Neural crest cell (in vitro differentiated cells): ENCODE measurements at places on chromosomes 1 and 21. TPM values are rescaled to one million over a fixed set of nuclear protein-coding genes. Genes with fewer than 3 reads are reported as not detected.
A peak's percentile ranks its signal among the peaks of the same experiment; 100 is the strongest.

DNA sequence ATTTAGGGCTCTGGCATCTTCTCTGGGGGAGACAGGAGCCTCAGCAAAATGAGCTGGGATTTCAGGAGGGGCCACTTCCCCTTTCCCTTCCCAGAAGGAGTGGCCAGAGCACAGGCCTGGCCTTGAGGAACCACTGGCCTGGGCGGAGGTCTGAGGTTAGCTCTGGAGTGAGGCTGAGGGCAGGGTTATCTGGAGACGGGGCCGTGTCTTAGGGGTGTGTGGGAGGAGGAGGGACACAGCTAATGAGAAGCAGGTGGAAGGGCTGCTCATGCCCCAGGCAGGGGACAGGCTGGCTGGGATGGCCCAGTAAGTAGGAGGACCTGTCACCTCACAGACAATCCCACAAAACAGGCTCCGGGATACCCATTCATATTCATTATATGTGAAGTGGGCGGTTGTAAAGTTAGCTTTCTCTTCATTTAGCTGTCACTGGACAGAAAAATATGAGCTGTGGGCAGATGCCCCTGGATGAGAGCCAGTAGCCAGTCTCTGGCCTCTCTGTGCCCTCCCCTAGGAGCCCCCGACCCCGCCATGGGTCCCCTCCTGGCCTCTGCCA lies 12.4 kb downstream of the ALX3 start:
- H3K36me3 ChIP-seq, result peaks cover 20% of the 10 kb centered on the region
- no peak for DNase-seq
- H3K27ac ChIP-seq, result no peak overlapping the region
- H3K4me3 ChIP-seq, result no peak overlapping the region
- H3K27me3 ChIP-seq, result no peaks in the 10 kb centered on the region

Gene ALG14
- 4.5 and 5.5 TPM in 2 replicates for total RNA-seq

- no peaks in the 10 kb centered on the region for H3K27me3 ChIP-seq
- no peak overlapping the region for H3K4me3 ChIP-seq
- peak; percentile 74 for DNase-seq
- H3K4me1 ChIP-seq, result peaks cover 5% of the 10 kb centered on the region
- peak overlapping the region; percentile 35 for H3K27ac ChIP-seq
Measured at GRCh38 chr1:31183927-31184554, 55.6 kb downstream of the NKAIN1 start.

Gene DISP3
- total RNA-seq, result 6.8 and 9.1 TPM in 2 replicates

- no peak for DNase-seq
- H3K27ac ChIP-seq, result no peak overlapping the region
- no peaks in the 10 kb centered on the region for H3K36me3 ChIP-seq
Measured at GRCh38 chr1:21251773-21252471, 38.3 kb downstream of the ECE1 start.

Gene PLA2G2C
- total RNA-seq, result not detected in 2 replicates

- H3K4me1 ChIP-seq, result peaks cover 4% of the 10 kb centered on the region
- DNase-seq, result no peak
- H3K27ac ChIP-seq, result no peak overlapping the region
Measured at GRCh38 chr1:226047495-226047894, 15.0 kb upstream of the H3-3A start.

GRCh38 chr1:200971955-200972711 lies 51.4 kb downstream of the KIF21B start:
- peak; percentile 83 for DNase-seq
- no peaks in the 10 kb centered on the region for H3K27me3 ChIP-seq
- H3K4me3 ChIP-seq, result no peak overlapping the region
- H3K36me3 ChIP-seq, result peaks cover 2% of the 10 kb centered on the region
- H3K4me1 ChIP-seq, result peaks cover 9% of the 10 kb centered on the region
- H3K27ac ChIP-seq, result no peak overlapping the region

GRCh38 chr1:64540265-64540791 lies 70.4 kb downstream of the CACHD1 start:
- H3K4me3 ChIP-seq, result peak overlapping the region; percentile 31
- no peak for DNase-seq
- H3K27ac ChIP-seq, result peak overlapping the region; percentile 76
- peaks cover 70% of the 10 kb centered on the region for H3K4me1 ChIP-seq
- no peaks in the 10 kb centered on the region for H3K36me3 ChIP-seq

GRCh38 chr1:65147424-65148177 lies 402 bp upstream of the AK4 start:
- no peaks in the 10 kb centered on the region for H3K36me3 ChIP-seq
- H3K4me3 ChIP-seq, result peak overlapping the region; percentile 85
- H3K4me1 ChIP-seq, result peaks cover 23% of the 10 kb centered on the region
- no peak overlapping the region for H3K27ac ChIP-seq
- H3K27me3 ChIP-seq, result peaks cover 72% of the 10 kb centered on the region

- no peaks in the 10 kb centered on the region for H3K27me3 ChIP-seq
- no peak overlapping the region for H3K27ac ChIP-seq
- H3K4me3 ChIP-seq, result no peak overlapping the region
- H3K36me3 ChIP-seq, result no peaks in the 10 kb centered on the region
- DNase-seq, result no peak
- no peaks in the 10 kb centered on the region for H3K4me1 ChIP-seq
Measured at GRCh38 chr1:66648901-66649595, 103.2 kb upstream of the DYNLT5 start.

- H3K27me3 ChIP-seq, result no peaks in the 10 kb centered on the region
- DNase-seq, result no peak
- no peaks in the 10 kb centered on the region for H3K4me1 ChIP-seq
- H3K27ac ChIP-seq, result no peak overlapping the region
Measured at GRCh38 chr1:218571491-218571890, 226.4 kb downstream of the TGFB2 start.

Gene ARHGAP30
- total RNA-seq, result not detected in 2 replicates

DNA sequence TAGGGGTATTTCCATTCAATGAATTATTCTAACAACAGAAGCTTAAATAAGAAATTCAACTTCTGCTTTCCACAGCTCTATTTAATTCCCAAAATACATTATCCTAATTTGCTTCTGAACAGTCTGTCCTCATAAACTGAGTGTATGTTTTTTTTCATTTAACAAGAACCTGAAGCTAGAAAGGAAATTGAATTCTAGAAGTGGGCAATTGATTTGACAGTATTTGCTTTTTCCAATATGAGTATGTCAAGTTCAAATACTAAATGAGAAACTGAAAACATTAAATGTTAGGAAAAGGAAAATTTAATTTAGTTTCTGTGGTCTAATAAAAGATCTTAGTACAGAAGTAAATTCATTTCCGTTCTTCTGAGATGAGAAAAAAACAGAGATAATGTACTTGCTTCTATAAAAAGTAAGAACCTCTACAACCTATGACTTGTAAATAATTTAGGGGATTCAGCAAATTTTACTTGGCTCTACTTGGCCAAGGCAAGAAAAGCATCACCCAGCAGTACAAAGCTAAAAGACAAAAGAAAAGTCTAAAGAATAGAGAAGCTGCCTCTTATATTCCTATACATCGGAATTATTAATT lies 31.1 kb downstream of the RAB3GAP2 start:
- peaks cover 24% of the 10 kb centered on the region for H3K36me3 ChIP-seq
- no peak overlapping the region for H3K4me3 ChIP-seq
- peaks cover 9% of the 10 kb centered on the region for H3K4me1 ChIP-seq
- no peak for DNase-seq
- no peaks in the 10 kb centered on the region for H3K27me3 ChIP-seq
- H3K27ac ChIP-seq, result no peak overlapping the region

DNA sequence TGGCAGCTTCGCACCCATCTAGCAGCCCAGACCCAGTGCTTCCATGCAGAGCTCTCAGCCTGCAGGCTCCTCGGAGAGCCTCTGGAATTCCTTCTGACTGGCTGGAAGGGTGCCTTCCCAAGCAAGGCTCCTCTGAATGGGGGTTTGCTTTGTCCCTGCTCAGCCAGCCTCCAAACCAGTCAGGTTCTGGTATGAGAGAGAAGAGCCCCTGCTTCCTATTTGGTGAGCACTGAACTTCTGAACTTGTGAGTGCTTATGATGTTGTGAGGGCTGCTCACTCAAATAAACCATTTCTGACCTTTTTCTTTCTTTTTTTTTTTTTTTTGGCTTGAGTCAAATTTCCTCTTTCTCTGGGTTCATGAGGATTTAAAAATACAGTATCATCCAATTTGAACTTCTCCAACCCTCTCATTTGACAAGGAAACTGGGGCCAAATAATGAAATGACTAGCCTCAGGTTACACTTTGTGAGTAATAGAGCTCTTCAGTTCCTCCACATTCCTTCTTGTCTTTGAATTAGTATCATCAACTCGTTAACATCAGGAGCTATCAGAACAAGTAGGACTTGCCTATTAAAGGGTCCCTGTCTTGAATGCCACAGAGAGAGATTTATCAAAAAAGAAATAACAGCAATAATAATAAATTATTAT lies 39.6 kb downstream of the GFI1 start:
- no peak overlapping the region for H3K4me3 ChIP-seq
- H3K36me3 ChIP-seq, result no peaks in the 10 kb centered on the region
- no peak overlapping the region for H3K27ac ChIP-seq
- no peak for DNase-seq
- H3K27me3 ChIP-seq, result no peaks in the 10 kb centered on the region

GRCh38 chr1:95551201-95551600 lies 317.2 kb downstream of the RWDD3 start:
- H3K36me3 ChIP-seq, result no peaks in the 10 kb centered on the region
- no peaks in the 10 kb centered on the region for H3K4me1 ChIP-seq
- DNase-seq, result no peak
- no peak overlapping the region for H3K4me3 ChIP-seq

Gene CD1E
- not detected in 2 replicates for total RNA-seq

- H3K36me3 ChIP-seq, result peaks cover 37% of the 10 kb centered on the region
- no peaks in the 10 kb centered on the region for H3K27me3 ChIP-seq
- H3K27ac ChIP-seq, result no peak overlapping the region
- no peak for DNase-seq
Measured at GRCh38 chr1:116529199-116529631, 41.6 kb downstream of the CD58 start.

DNA sequence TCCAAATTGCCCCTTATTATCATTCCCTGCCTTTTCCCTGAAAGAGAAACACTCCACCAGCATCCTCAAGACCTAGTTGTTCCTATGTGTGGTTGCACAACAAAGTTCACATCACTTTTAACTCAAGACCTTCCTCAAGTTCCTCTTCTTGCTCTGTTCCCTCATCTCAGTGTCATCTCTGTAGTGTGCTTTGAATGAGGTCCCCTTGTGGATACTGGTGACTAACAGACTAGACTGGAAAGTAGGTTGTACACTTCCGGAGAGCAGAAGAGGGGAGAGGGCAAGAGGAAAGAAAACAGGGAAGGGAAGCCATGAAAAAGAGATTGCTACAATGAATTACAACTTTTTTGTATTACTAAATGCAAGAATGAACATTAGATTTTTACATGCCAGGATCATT lies 853.8 kb downstream of the USP25 start:
- peaks cover 14% of the 10 kb centered on the region for H3K4me1 ChIP-seq
- no peak overlapping the region for H3K27ac ChIP-seq
- H3K4me3 ChIP-seq, result no peak overlapping the region
- no peaks in the 10 kb centered on the region for H3K27me3 ChIP-seq
- no peak for DNase-seq

DNA sequence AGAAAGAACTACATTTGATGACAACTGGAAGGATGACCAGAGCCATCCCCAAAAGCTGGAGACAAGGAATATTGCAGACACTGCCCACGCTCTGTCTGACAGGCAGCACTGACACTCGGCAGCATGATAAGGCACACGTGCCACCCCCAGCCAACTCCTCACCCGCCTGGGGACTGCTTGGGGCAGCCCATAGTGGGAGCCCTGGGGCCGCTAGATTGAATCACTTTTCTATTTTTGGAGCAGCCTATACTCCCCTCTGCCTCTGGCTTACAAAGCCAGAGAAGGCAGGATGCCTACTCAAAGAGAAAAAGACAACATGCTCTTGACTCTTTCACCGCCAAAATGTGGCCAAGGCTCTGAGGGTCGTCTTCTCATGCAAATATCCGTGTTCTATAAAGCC lies 1.3 kb downstream of the SMG5 start:
- no peak for DNase-seq
- H3K4me1 ChIP-seq, result peaks cover 32% of the 10 kb centered on the region
- H3K36me3 ChIP-seq, result peaks cover 2% of the 10 kb centered on the region
- H3K27me3 ChIP-seq, result no peaks in the 10 kb centered on the region
- no peak overlapping the region for H3K27ac ChIP-seq

DNA sequence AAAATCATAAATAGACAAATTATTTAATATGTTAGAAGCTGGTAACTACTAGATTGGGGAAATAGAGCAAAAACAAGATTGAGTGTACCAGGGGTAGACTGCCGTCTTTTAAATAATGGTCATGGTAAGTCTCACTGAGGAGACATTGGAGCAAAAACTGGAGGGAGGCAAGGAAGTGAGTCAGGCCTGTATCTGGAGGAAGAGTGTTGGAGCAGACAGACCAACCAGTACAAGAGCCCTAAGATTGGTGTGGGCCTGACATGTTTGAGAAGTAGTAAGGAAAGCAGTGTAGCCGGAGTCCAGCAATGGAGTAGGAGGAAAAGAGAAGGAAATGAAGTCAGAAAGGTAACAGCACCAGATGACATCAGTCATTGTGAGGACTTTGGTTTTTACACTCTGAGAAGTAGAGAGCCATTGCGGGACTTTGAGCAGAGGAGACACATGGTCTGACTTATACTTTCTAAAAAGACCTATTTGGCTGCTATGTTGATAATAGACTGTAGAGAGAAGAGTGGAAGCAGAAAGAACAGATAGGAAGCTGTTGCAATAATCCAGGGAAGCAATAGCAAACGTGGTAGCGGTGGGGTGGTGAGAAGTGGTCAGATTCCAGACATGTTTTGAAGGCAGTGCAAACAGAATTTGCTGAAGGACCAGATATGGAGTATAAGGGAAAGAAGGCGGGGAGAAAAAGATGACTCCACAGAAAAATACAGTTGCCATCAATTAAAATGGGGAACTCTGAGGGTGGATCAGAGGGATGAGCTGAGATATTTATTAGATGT lies 44.7 kb upstream of the GJA5 start:
- no peaks in the 10 kb centered on the region for H3K36me3 ChIP-seq
- H3K4me1 ChIP-seq, result no peaks in the 10 kb centered on the region
- no peak overlapping the region for H3K4me3 ChIP-seq
- no peaks in the 10 kb centered on the region for H3K27me3 ChIP-seq
- no peak for DNase-seq
- H3K27ac ChIP-seq, result no peak overlapping the region

Gene HTR6
- total RNA-seq, result not detected in 2 replicates

Gene HEYL
- 4.9 and 5.0 TPM in 2 replicates for total RNA-seq

DNA sequence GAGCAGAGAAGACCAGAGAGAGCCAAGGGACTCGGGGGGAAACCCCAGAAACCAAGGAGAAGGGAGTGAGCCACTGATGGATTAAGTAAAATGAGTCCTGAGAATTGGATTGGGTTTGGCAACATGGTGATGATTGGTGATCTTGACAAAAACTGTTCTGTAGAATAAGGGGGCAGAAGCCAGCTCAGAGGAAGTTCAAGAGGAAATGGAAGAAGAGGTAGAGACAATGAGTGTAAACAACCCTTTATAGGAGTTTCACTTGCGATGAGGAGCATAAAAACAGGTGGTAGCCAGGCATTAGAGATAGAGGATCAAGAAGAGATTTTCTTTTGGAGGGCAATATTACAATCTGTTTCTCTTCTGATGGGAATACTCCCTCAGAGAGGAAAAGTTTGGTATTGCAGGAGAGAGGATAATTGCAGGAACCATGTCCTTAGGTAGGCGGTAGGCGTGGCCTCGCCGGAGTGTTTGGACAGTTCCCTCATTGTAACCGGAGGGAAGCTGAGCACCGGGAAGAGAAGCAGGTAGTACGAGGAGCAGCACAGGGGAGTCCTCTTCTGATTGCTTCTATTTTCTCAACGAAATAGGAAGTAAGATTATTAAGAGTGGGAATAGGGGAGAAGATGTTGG lies 68.4 kb upstream of the TENT5C start:
- DNase-seq, result no peak
- no peak overlapping the region for H3K27ac ChIP-seq
- no peaks in the 10 kb centered on the region for H3K36me3 ChIP-seq
